ENCODE measurements at places on chromosomes 7 and 10.

DNA sequence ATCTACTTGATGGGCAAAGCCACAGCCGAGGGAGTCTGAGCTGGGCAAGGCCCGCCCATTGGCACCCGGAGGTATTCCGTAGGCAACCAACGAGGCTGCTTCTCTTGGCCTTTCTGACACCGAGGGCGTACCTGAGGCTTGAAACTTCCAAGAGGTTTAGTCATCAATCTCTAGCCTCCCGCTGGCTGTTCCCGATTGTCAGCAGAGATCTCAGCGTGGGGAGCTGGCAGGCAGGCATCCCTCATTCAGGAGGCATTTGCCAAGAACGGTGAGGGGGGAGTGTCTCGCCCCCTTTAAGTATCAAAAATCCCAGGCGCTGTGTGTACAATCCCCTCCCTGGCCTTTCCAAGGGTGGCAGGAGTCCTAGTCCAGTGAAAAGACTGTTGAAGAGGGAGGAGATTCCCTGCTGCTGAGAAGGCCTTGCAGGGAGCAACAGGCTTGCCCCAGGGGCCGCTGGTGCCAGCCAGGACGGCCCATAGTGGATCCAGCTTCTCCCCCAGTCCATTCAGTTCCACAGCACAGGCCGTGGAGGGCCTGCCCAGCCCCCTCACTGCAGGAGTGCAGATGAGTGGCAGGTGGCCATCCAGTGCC lies 39.7 kb downstream of the OAT start:
- DNase-seq, result no peak

DNA sequence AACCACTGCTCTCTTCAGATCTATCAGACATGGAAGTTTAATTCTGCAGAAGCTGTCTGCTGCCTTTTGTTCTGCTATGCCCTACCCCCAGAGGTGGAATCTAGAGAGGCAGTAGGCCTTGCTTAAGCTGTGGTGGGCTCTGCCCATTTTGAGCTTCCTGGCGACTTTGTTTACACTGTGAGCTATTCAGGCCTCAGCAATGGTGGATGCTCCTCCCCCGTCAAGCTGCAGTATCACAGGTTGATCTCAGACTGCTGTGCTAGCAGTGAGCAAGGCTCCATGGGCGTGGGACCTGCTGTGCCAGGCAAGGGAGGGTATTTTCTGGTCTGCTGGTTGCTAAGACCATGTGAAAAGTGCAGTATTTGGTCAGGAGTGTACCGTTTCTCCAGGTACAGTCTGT lies 45.1 kb upstream of the CDK14 start:
- no peak for DNase-seq

DNA sequence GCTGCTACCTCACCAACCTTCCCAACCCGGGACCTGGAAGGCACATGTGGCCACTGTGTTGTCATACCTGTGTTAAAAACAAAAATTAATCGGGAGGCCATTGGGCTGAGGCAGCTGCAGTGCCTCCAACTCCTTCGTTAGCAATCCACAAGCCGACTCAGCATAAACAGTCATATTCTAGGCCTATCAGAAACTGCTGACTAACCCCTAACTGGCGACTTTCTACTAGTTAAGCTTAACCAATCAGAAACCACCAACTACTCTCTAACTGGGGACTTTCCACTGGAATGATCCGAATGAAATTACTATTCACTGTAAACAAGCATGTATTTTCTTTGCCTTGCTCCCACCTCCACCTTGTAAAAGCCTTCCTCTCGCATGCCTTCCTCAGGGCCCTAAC lies 14.1 kb upstream of the TMEM72 start:
- DNase-seq, result no peak

- DNase-seq, result no peak
Measured at GRCh38 chr10:89280508-89280907, 21.3 kb upstream of the IFIT2 start.

GRCh38 chr7:88346357-88346756 lies 39.7 kb upstream of the STEAP4 start:
- no peak for DNase-seq

DNA sequence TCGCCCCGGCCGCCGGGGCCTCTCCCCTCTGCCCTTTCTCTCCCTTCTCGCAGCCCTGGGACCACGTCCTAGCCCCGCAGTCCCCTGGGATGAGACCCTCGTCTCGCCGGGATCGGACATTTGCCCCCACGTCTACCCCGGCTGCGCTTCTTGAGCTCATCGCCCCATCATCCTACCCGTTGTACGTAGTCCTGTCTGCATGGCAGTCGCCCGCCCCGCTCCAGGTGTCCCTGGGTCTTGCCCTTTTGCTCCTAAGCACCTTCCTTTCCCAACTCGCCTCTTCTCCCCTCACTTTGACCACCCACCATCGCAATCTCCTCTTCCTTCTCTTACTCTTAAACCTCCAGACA lies 582 bp downstream of the TPST1 start:
- no peak for DNase-seq

DNA sequence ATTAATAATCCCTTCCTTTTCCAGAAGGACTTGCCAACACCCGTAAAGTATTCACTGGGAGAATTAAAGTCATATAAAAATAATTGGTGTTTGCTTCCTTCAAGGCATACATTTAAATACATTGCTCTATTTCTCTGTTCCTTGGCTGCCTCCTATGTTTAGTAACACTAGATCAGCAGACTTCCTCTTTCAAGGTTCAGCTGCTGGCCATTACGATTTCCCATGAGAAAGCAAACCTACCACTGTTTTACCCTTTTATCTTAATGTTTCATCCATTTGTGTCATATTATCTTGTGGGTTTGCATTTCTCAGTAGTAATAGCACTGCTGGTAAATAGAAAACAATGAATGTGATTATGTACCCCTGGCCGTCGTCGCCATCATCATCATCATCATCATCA lies 313.8 kb upstream of the BMPER start:
- DNase-seq, result peak; percentile 43

DNA sequence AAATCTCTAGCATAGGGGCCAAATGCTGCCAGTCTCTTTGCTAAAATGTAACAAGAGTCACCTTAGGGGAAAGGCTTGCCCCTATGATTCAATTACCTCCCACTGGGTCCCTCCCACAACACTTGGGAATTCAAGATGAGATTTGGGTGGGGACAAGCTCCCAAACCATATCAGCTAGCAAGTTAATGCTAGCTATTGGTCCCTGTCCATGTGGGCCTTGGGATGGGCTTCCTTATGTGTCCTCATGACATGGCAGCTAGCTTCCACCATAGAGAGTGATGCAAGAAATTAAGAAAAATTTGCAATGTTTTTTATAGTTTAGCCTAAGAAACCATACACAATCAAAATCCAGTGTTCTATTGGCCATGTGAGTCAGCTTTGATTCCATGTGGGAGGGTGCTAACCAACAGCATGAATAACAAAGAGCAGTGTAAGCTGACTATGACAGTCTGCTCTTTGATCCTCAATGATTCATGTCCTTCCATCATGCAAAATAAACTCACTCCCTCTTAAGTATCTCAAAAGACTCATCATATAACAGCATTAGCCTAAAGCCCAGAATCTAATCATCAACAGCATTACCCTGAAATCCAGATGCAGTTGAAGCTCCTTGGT lies 21.7 kb upstream of the ZNF365 start:
- no peak for DNase-seq

GRCh38 chr10:22615819-22616499 lies 98.4 kb downstream of the PIP4K2A start:
- DNase-seq, result peak; percentile 77

- no peak for DNase-seq
Measured at GRCh38 chr10:44811072-44811471, 100.1 kb upstream of the TMEM72 start.

DNA sequence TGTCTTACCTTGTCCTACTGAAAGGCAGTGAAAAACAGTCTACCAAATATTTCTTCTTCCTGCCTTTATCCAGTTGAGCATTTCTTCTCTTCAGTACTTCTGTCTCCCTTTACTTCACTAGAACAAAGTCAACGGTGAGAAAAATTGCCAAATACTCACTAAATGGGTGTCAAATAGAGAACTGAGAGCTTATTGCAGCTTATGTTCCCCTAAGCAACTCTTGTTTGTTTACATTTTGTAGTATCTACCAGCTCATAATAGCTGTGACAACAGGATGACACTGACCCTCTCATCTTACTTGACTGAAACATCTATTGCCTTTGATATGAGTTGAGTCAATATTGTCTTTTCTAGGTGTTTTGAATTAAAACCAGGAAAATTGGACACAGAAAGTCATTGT lies 327.9 kb upstream of the SORCS1 start:
- peak; percentile 44 for DNase-seq

DNA sequence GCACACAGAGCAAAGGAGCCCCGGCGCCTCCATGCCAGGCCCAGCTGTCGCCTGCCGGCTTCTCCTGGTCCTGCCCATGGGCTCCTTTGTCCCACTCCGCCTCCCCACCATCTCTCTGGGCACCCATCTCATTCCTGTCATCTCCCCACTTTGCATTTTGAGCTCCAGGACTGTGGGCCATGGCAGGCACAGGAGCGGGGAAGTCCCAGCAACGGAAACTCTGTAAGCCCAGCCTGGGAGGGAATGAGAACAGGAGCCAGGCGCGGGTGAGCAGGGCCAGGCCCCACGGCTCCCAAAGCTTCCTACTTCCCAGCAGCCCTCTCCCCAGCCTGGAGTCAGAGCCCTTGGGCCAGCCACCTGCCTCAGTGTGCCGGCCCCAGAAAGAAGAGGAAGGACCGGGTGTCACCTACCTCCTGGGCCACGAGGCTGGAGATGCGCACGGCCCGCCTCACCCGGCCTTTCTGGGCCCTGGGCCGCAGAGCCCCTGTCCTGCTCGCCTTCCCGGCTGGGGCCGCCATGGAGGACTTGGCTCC lies 23.1 kb downstream of the KCNH2 start:
- no peak for DNase-seq

DNA sequence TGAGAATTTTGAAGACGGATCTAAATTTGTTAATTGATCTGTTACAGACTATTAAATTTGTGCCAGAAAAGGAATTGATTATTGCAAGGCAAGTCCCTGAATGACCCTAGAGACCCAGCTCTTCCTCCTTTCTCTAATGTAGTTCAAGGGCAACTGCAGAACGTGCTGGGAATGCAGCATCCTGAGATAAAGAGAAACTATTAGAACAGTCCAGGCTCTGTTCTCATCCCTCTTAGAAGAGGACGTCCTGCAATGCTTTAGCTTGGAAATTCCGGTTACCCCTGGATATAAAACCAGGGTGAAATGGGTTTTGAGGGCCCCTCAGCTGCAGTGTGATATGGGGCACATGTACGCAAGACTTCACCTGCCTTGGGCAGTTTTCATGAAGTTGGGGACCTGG lies 67.3 kb downstream of the PTN start:
- DNase-seq, result no peak

GRCh38 chr7:137258552-137258951 lies 85.0 kb downstream of the PTN start:
- no peak for DNase-seq

GRCh38 chr7:118559207-118559606 lies 334.7 kb downstream of the ANKRD7 start:
- no peak for DNase-seq

GRCh38 chr10:124320778-124321432 lies 97.8 kb downstream of the OAT start:
- DNase-seq, result no peak

DNA sequence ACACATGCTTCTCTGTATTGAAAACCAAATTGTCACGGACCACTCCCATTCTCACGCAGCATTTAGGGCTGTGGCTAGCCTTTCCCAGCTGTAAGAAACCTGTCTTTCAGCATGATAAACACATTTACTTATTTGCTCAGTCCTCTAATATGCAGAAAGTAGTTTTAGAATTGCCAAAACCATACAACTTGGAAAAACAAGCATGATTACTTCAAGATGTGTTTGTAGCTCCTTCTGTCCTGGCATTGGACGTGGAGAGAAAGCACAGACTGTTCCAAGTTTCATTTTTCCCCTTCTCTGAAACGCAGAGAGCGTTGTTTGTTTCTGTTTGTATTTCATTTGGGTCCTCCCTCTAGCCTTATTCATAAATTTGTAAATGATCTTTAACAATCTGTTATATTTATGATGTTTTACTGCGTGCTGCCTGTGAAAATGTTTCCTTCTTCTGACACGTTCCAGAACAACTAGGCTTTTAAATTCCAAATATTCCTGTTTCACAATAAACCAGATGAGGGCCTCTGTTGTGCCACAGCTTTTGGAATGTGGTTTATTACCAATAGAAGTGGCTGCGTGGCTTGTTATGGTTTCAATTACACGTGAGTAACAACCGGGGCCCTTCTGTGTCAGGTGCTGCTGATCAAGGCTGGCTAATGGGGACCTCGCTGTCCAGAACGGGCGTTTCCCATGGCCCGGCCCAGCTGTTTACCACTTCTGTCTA lies 26.1 kb downstream of the MNX1 start:
- no peak for DNase-seq

DNA sequence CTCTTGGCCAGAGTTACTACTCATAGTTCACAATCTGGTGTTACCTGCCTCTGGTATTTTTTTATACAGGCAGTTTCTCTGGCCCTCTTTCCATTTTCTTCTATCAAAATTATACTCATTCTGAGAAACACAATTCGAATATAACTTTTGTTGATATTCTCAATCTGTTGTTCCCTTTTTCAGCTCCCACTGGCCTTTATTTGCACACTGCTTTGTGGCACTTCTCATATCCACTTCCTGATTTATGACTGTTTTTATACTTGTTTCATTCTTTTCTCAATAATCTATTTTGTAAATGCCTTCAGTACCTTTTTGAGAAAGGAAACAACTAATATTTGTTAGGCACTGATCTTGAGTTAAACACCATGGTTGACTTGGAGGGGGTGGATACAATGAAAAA lies 93.8 kb upstream of the HDAC9 start:
- DNase-seq, result peak; percentile 64

GRCh38 chr7:73811760-73812168 lies 19.0 kb upstream of the CLDN4 start:
- DNase-seq, result peak; percentile 46

DNA sequence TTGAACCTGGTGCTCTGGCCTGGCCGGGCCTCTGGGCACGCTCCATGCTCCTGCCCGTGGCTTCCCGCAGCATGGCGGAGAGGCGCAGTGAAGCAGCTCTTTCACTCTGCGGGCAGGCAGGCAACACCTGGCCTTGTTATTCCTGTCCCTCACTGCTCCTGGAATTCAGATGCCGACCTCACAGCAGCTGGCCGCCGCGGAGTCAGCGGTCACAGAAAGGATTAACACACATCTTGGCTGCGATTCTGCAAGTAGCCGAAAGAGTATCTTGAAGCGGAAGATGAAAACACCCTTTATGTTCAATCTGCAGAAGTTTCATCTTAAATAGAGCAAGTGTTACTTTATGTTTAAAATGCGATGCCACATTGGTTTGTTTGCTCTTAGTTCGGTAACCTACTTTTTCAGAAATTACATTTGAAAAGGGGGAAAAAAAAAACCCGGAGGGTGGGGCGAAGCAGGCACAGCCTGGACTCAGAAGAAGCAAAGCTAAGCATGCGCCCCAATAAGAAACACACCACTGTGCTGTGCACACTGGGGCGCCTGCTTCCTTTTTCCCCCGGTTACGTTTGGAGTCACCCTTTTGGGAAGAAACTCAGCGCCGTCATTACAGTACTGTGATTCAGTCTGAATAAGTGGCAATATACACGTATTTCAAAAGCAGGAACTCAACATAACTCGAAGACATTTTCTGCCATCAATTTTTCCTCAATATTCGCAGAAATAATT lies 42.3 kb downstream of the BRI3 start:
- no peak for DNase-seq
